Vagina (tissue), 2 donors: ENCODE measurements at places on chromosomes 5 and 9.

GRCh38 chr5:33890131-33891032 is 1.4 kb downstream of the ADAMTS12 start:
- H3K4me3 ChIP-seq: peak overlapping the region; percentile 47
- DNase-seq: no peak
- no peak overlapping the region for H3K27ac ChIP-seq
- no peaks in the 10 kb centered on the region for H3K36me3 ChIP-seq
- no peaks in the 10 kb centered on the region for H3K27me3 ChIP-seq

DNA sequence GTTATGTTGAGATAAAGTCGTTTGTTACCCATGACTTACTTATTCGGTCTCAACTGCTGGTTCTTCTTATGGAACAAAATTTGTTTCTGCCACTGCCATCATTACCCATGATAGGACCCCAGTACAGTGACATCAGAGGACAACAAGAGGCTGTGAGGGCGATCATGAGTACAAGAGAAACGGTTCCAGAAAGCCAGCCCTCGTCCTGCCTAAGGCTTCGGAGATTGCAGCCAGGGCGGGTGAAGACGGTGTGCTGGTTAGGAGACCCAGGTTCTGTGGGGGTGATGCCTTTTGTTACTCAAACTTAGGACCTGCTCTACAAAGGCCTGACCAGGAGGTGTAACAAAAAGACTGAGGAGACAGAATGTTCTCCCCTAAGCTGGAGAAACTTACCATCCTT is 10.9 kb downstream of the FYB1 start:
- no peaks in the 10 kb centered on the region for H3K27me3 ChIP-seq
- H3K4me1 ChIP-seq: peaks cover 4% of the 10 kb centered on the region
- H3K27ac ChIP-seq: no peak overlapping the region

GRCh38 chr5:15897656-15898055 is 281.9 kb downstream of the MARCHF11 start:
- peaks cover 27% of the 10 kb centered on the region for H3K4me1 ChIP-seq
- H3K4me3 ChIP-seq: no peak overlapping the region
- no peak overlapping the region for H3K27ac ChIP-seq

DNA sequence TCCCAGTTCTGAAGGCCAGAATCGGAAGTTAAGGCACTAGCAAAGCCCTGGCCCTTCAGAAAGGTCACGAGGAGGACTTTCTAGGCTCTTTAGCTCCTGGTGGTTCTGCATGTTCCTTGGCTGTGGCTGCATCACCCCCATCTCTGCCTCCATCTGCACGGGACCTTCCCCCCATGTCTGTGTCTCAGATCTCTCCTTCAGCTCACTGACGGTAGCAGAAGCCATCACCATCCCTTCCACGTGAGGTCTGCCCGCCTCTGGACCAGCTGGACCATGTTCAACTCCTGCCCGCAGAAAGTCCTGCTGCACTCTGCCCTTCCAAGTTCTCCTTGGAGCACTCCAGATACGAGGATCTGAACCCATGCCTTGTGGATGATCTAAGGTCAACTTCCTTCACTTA is 242.9 kb upstream of the IRX1 start:
- no peaks in the 10 kb centered on the region for H3K4me1 ChIP-seq
- H3K27me3 ChIP-seq: no peaks in the 10 kb centered on the region
- H3K4me3 ChIP-seq: no peak overlapping the region
- H3K36me3 ChIP-seq: no peaks in the 10 kb centered on the region
- DNase-seq: peak; percentile 52

GRCh38 chr5:14790911-14791310 is 80.7 kb downstream of the ANKH start:
- no peaks in the 10 kb centered on the region for H3K36me3 ChIP-seq
- DNase-seq: no peak
- no peaks in the 10 kb centered on the region for H3K27me3 ChIP-seq
- no peaks in the 10 kb centered on the region for H3K4me1 ChIP-seq
- H3K4me3 ChIP-seq: no peak overlapping the region

DNA sequence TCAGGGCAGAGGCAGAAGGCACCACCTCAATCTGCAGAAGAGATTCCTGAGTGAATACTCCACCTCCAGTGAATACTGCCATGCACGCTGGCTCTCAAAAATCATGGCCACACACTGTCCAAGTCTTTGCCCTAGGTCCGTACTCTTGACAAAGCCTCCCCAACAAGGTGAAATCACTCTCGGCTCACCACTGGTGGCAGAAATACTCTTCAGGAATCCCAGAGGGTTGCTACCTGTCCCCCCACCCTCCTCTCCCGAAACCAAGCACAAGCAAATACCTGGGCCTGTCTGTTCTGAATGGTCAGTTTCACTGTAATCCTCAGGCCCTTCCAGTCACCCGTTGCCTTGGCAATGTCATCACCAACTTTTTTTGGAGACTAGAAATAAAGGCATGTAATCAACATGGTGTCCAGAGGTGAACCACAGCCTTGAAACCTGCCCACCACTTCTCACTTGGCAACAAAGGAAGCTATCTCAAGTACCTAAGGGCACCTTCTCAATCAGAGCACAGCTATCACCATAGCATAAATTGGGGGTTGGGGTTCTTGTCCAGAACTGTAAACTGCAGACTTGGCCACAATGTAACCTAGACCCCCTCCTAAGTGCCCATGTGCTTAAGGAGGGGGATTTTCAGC is 1.8 kb downstream of the RPL12 start:
- no peaks in the 10 kb centered on the region for H3K27me3 ChIP-seq
- peak overlapping the region; percentile 94 for H3K4me3 ChIP-seq
- H3K4me1 ChIP-seq: peaks cover 38% of the 10 kb centered on the region
- peaks cover 44% of the 10 kb centered on the region for H3K36me3 ChIP-seq

- no peaks in the 10 kb centered on the region for H3K27me3 ChIP-seq
- no peak overlapping the region for H3K4me3 ChIP-seq
- peaks cover 17% of the 10 kb centered on the region for H3K4me1 ChIP-seq
Observed at GRCh38 chr9:129237164-129237611, 59.1 kb upstream of the IER5L start.

GRCh38 chr5:93145767-93146166 is 435.3 kb downstream of the NR2F1-AS1 start:
- H3K27me3 ChIP-seq: no peaks in the 10 kb centered on the region
- no peak overlapping the region for H3K4me3 ChIP-seq
- no peak overlapping the region for H3K27ac ChIP-seq
- no peak for DNase-seq

DNA sequence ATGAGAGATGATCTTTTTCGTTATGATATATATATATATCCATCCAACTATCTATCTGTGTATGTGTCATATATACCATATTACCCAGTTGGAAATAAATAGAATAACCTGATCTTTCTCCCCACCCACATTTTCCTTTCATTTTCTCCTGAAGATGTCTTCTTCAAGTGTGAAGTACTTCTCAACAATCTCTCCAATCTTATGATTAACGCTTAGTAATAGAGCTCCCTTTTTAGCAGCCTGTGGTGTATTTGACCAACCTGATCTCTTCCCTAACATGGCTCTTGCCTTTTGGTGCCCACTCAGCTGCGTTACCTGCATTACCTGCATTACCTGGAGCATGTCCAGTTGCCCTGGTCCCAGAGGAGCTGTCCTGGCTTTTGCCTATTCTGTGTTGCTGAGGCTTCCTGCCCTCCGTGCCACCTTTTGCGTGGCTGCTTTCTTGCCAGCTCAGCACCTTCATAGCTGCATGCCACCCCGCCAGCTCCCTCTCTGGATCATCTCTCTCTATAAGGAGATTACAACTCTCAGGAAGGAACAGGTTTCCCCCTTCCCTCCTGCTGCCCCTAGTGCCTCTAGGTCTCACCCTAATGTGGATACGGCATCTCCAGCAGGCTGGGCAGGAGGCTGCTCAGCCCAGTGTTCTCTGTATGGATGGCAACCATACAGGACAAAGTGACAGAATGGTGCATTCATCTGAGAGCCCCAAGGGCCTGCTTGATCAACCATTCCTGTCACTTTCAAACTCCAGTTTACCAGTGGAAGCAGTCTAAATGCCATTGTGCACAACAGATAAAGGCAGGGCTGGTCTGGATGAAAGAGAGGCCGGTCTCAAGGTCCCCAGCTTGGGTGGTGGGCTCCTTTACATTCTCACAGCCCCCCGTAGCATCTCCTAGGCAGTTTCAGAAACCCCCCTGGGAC is 126.7 kb downstream of the GADD45G start:
- peaks cover 8% of the 10 kb centered on the region for H3K4me1 ChIP-seq
- no peak overlapping the region for H3K27ac ChIP-seq
- DNase-seq: no peak

DNA sequence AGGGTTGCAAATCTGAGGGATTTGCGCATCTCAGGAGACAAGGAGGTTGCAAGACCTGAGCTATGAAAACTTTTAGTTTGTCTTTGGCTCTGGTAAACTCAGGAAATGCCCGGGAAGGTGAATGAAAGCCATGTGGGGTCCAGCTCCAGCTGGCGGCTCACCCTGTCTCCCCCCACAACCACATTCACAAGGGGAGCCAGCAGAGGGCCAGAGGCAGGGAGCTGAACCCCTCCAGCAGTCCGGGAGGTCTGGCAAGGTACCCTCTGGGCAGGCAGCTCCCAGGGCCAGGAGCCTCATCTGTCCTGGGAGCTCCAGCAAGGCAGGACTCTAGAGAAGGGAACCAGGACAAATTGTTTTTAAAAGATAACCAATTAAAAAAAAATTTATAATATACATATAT is 2.5 kb upstream of the FGFR4 start:
- peaks cover 26% of the 10 kb centered on the region for H3K4me1 ChIP-seq
- no peak overlapping the region for H3K4me3 ChIP-seq
- H3K27ac ChIP-seq: no peak overlapping the region
- H3K27me3 ChIP-seq: no peaks in the 10 kb centered on the region

GRCh38 chr9:133129001-133129795 is 8.2 kb upstream of the RALGDS start:
- DNase-seq: no peak
- peak overlapping the region; percentile 7 for H3K4me3 ChIP-seq
- H3K27me3 ChIP-seq: no peaks in the 10 kb centered on the region
- peak overlapping the region; percentile 77 for H3K27ac ChIP-seq
- no peaks in the 10 kb centered on the region for H3K36me3 ChIP-seq

GRCh38 chr5:153983885-153984284 is 54.8 kb downstream of the FAM114A2 start:
- no peak overlapping the region for H3K4me3 ChIP-seq
- H3K27ac ChIP-seq: no peak overlapping the region

DNA sequence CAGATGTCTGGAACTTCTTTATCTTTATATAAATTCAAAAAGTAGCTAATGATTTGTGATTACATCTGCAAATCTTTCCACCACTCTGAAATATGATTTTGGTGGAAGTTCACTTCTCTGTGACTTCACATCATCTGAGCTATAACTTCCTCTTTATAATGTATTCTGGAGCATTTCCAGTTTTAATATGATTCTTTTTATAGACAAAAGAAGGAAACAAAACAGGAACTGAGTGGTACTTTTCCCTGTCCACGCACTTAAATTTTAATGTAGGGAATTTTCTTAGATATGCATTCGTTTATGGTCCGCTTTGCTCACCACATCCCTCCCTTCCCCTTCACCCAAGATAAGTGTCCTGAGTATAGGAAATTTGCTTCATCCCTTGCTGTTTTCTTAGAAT is 333.5 kb downstream of the CHSY3 start:
- no peaks in the 10 kb centered on the region for H3K27me3 ChIP-seq
- H3K4me1 ChIP-seq: no peaks in the 10 kb centered on the region
- no peak overlapping the region for H3K4me3 ChIP-seq
- no peaks in the 10 kb centered on the region for H3K36me3 ChIP-seq
- DNase-seq: no peak

GRCh38 chr5:74394916-74395880 is 245.3 kb downstream of the ENC1 start:
- H3K4me1 ChIP-seq: no peaks in the 10 kb centered on the region
- H3K4me3 ChIP-seq: no peak overlapping the region
- H3K36me3 ChIP-seq: no peaks in the 10 kb centered on the region
- no peak overlapping the region for H3K27ac ChIP-seq
- no peak for DNase-seq

GRCh38 chr5:177124486-177124991 is 9.0 kb upstream of the NSD1 start:
- no peak overlapping the region for H3K27ac ChIP-seq
- no peaks in the 10 kb centered on the region for H3K4me1 ChIP-seq
- no peak for DNase-seq

DNA sequence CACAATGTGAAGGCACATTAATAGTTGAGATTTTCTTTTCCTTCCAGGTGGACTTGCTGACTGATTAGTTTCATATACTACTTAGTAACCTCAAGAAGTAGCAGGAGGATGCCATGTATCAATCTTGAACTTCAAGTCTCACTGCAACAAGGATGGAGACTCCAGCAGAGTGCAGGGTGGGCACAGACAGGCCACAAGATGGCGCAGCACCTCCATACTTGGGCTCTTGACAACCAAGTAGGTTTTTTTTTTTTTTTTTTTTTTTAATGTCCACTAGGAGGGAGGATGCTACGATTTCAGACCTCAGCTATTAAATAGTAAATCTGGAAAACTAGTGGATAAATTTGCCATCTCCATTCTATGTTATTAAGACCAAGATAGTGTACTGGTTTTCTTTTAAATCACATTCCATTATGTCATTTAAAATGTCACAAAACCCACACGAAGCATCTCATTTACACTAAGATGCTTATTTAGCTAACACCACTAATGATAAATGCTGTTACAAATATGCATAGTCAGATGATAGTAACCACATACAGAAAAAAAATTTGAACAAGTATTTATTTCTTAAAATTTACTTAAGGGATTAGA is 58.6 kb downstream of the IL6ST start:
- H3K4me3 ChIP-seq: no peak overlapping the region
- H3K36me3 ChIP-seq: peaks cover 8% of the 10 kb centered on the region
- H3K4me1 ChIP-seq: no peaks in the 10 kb centered on the region

- no peaks in the 10 kb centered on the region for H3K36me3 ChIP-seq
- H3K4me1 ChIP-seq: peaks cover 20% of the 10 kb centered on the region
- peak overlapping the region; percentile 70 for H3K27ac ChIP-seq
- no peak overlapping the region for H3K4me3 ChIP-seq
- H3K27me3 ChIP-seq: no peaks in the 10 kb centered on the region
Observed at GRCh38 chr9:92770360-92770995, 5.8 kb upstream of the BICD2 start.

DNA sequence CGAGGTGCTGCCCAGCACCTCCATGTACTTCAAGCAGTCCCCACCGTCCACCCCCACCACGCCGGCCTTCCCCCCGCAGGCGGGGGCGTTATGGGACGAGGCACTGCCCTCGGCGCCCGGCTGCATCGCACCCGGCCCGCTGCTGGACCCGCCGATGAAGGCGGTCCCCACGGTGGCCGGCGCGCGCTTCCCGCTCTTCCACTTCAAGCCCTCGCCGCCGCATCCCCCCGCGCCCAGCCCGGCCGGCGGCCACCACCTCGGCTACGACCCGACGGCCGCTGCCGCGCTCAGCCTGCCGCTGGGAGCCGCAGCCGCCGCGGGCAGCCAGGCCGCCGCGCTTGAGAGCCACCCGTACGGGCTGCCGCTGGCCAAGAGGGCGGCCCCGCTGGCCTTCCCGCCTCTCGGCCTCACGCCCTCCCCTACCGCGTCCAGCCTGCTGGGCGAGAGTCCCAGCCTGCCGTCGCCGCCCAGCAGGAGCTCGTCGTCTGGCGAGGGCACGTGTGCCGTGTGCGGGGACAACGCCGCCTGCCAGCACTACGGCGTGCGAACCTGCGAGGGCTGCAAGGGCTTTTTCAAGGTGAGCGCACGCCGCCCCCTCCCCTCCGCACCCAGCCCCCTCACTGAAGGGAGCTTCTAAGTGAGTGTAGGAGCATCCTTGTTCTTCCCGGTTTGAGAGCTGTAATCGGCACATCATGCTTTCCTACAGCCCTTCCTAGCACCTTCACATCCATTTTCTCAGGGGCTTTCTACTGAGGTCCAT is 6.9 kb downstream of the NR4A3 start:
- H3K27me3 ChIP-seq: no peaks in the 10 kb centered on the region
- DNase-seq: no peak
- H3K4me1 ChIP-seq: peaks cover 15% of the 10 kb centered on the region

GRCh38 chr5:82073179-82073578 is 101.4 kb downstream of the ATG10 start:
- no peak for DNase-seq
- no peak overlapping the region for H3K27ac ChIP-seq
- H3K27me3 ChIP-seq: no peaks in the 10 kb centered on the region
- no peaks in the 10 kb centered on the region for H3K36me3 ChIP-seq

- no peak overlapping the region for H3K27ac ChIP-seq
Observed at GRCh38 chr9:109993250-109993978, 213.4 kb downstream of the PALM2AKAP2 start.
